ENCODE measurements at places on chromosomes 2 and 18.

- no peak for DNase-seq
Measured at GRCh38 chr2:180516232-180516631, 464.2 kb upstream of the UBE2E3 start.

DNA sequence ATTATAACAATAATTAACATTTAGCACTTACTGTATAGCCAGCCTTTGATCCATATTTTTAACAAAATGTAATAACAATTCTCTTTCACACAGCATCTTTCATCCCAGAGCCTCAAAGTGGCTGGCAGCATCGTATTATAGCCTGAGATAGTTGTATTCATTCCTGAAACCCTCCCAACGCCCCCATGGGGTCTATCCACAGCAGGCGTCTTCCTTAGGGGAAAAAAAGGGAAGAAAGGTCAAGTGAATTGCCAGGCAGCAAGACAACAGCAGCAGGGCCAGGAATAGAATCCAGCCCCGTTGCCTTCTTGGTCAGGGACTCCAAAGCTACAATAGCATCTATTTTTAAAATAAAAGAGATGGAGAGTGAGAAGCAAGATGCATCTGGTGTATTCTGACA, 424.4 kb upstream of the ID2 start:
- DNase-seq: no peak

GRCh38 chr2:72149556-72150156, 2.0 kb upstream of the CYP26B1 start:
- DNase-seq: no peak

- no peak for DNase-seq
Measured at GRCh38 chr18:12749121-12749520, 46.3 kb downstream of the PSMG2 start.

DNA sequence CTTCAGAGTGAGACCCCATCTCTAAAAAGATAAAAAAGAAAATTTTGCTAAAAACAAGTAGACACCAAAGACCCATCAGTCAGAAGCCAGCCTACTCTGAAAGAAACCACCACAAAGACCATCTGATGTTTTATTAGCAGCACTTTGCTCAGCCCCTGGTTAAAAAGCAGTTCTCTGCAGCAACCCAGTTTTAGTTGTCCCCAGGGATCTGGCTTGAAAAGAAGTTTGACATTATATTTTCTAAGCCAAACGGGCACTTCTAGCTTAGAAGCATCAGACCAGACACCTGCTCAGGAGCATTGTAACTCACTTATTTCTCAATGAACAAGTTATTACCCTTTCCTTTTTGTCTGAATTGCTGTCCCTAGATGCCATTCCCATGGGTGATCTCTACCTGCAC, 164.2 kb upstream of the ETAA1 start:
- no peak for DNase-seq

GRCh38 chr18:37641573-37641972, 76.0 kb upstream of the CELF4 start:
- no peak for DNase-seq

GRCh38 chr2:177053038-177053437, 159.6 kb upstream of the HNRNPA3 start:
- no peak for DNase-seq

DNA sequence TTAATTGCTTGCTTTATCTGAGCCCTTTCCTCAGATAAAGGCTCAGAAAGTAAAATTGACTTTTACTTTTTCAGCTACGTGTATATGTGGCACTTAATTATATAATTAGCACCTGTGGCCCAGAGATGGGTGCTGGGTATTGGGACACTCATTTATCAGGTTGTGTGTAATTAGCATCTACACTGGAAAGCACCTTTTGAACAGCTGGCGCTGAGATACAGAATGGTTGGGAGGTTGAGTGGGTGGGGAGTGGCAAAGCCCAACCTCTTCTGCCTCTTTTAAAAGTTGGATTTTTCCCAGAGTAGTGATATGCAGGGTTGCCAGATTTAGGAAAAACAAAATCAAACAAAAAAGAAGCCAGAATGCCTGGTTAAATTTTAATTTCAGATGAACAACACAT, 23.9 kb downstream of the SPTBN1 start:
- DNase-seq: no peak

DNA sequence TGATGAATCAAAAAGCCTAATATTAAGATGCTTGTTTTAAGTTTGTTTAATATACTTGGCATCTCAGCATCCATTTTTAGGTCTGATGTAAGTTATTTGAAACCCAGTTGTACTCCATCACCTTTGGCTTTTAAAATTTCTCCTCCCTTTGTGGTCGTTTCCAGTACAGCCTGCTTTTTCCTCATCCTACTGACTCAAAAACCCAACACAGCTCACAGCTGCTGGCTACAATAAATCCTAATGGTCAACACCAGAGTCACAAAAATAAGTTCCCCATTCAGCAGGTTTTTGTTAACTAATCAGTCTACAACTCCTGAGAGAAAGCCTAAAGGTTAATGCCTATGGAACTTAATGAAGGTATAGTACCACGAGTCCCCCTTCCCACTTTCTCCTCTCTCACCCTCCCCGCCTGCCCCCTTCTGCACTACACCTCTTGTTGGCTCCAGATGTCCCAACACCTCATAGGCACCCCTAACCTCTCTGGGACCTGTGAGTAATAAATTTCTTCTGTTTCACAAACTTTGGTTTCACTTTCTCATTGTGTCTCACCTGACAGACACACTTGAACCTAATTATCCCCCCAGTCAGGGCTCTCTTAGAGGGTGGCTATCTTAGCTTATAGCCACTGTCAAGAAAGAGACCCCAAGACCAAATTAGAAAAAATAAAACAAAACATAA, 148.6 kb downstream of the GALNT1 start:
- DNase-seq: no peak

GRCh38 chr2:156511803-156512202, 75.6 kb downstream of the GPD2 start:
- no peak for DNase-seq

DNA sequence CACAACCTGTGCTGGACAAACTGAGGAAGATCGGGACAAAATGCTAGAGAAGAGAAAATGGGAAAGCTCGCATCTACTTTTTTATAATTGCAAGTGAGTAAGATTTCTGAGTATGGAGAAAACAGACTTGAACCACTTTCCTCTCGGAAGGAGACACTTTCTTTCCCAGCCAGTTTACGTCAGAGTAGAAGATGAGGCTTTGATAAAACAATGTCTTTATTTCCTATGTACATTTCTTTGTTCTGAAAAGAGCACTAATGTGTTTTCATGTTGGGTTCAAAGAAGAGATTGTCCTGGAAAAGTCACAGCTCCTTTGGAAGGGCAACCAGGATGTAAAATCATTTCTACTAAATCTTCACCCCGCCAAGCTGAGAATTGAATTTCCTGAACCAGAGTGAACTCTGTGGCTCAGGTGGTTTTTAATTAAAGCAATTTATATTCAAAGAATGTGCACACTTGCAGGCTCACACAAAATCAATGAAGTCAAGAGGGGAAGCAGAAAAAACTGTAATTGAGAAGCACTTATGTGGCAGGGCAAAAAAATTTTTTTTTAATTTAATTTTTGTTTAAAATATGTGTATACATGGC, 23.4 kb upstream of the ITGA6 start:
- no peak for DNase-seq

- DNase-seq: no peak
Measured at GRCh38 chr2:213175673-213176247, 24.3 kb upstream of the IKZF2 start.

DNA sequence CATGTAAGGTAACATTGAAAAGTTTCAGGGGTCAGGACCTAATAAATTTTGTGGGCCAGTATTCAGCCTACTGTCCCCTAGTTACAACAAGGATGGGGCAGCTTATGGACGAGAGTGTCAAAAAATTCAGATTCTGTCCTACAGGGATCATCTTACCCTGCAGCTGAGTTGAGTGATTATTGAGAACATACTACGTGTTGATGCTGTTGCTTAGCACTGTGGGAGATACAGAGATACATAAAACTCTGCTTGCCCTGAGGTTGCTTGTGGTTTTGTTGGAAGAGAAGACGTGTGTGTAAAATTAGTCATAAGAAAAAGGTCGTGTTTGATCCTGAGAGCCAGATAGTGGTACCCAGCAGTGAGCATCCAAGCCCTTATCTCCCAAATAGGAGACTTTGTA, 253.2 kb downstream of the NEDD4L start:
- DNase-seq: no peak

All from activated T-helper 1 cell treated with anti-CD3 and anti-CD28 coated beads, Interleukin-2, amount 50 U/mL, for 16 hours (primary cell).